HFFc6 (cell line): ENCODE measurements at places on chromosomes 5 and 9. TPM values are rescaled to one million over a fixed set of nuclear protein-coding genes. Genes with fewer than 3 reads are reported as not detected.

The SLIT3 gene
- 3.5 to 8.3 TPM (median 5.5 TPM) in 3 replicates for total RNA-seq

The NCS1 gene
- total RNA-seq, result 106 to 109 TPM (median 108 TPM) in 3 replicates

The GRXCR2 gene
- not detected in 3 replicates for total RNA-seq

The CARD6 gene
- 1.4 to 3.4 TPM (median 1.5 TPM) in 3 replicates for total RNA-seq

The HSPA9 gene
- 203 to 240 TPM (median 214 TPM) in 3 replicates for total RNA-seq

DNA sequence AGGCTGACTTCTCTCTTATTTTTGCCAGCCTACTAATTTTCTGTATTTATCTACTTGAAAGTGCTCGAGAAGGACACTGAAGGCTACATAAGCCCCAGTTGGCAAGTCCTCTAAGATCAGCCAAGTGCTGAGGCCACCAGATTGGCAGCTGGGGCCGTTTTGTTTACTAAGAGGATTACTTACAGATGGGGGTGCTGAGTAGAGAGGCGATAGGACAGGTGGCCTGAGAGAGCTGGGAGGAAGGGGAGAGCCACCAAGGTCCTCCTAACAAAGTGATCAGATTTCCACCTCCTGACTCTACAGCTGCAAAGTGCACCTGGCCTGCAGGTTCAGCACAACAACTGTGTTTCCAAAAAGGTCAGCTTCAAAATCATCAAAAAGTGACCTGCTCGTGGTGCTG is 32.9 kb downstream of the FRMD3 start:
- no peak overlapping the region for H3K4me3 ChIP-seq
- peaks cover 75% of the 10 kb centered on the region for H3K4me1 ChIP-seq
- no peak for DNase-seq
- peaks cover 3% of the 10 kb centered on the region for H3K27me3 ChIP-seq

- peak overlapping the region; percentile 65; the same call in 1 of the 2 replicates for H3K27ac ChIP-seq
- H3K36me3 ChIP-seq, result peaks cover 25% of the 10 kb centered on the region
Measured at GRCh38 chr5:139475865-139476617, 5.2 kb downstream of the SMIM33 start.

- no peaks in the 10 kb centered on the region for H3K36me3 ChIP-seq
- H3K4me1 ChIP-seq, result no peaks in the 10 kb centered on the region
- no peak for DNase-seq
- no peak overlapping the region for H3K27ac ChIP-seq
- H3K4me3 ChIP-seq, result no peak overlapping the region
Measured at GRCh38 chr5:180135128-180135955, 63.8 kb upstream of the RNF130 start.

GRCh38 chr5:166377756-166378155 is 1913.7 kb upstream of the WWC1 start:
- no peaks in the 10 kb centered on the region for H3K27me3 ChIP-seq
- H3K4me3 ChIP-seq, result no peak overlapping the region
- no peak overlapping the region for H3K27ac ChIP-seq
- no peak for DNase-seq
- H3K4me1 ChIP-seq, result no peaks in the 10 kb centered on the region

GRCh38 chr5:126847456-126847820 is 70.5 kb downstream of the LMNB1 start:
- H3K27ac ChIP-seq, result no peak overlapping the region
- H3K36me3 ChIP-seq, result no peaks in the 10 kb centered on the region
- no peaks in the 10 kb centered on the region; the same call in 1 of the 2 replicates for H3K27me3 ChIP-seq
- peaks cover 10% of the 10 kb centered on the region for H3K4me1 ChIP-seq

DNA sequence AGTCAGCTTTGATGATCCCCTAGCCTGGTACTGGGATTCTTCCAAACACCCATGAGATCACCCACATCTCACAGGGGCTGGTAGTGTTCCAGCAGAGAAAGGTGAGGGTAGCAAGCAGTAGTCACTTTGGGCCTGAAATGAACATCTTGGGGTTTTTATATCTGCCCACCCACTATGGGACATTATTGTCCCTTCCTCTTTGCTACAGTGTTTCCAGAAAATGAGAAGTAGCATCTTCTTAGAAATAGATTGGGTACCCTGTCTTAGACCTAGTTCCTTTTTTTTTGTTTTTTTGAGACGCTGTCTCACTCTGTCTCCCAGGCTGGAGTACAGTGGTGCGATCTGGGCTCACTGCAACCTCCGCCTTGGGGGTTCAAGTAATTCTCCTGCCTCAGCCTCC is 249.2 kb upstream of the ANKRD55 start:
- no peak overlapping the region for H3K27ac ChIP-seq
- peaks cover 7% of the 10 kb centered on the region; the same call in 1 of the 2 replicates for H3K27me3 ChIP-seq
- H3K4me1 ChIP-seq, result peaks cover 19% of the 10 kb centered on the region

DNA sequence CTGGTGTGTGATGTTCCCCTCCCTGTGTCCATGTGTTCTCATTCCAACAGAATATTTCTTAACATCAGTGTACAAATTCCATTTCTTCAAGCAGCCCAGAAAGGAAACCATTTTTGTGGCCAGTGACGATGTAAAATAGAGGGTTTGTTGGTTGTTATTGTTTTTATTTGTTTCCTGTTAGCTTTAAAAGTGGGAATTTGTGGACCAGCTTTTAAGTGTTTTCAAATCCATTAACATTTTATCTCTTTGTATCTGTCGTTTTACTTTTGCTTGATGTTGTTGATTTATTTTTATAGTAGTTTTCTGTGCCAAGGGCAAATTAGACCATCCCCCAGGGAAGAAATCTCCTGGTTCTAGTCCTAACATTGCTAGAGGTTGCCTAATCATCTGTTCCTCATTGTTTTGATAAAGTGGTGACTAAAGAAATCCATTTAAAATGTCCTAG is 100.0 kb downstream of the GDNF start:
- peak overlapping the region; percentile 68 for H3K4me3 ChIP-seq
- peaks cover 63% of the 10 kb centered on the region for H3K4me1 ChIP-seq
- H3K27me3 ChIP-seq, result no peaks in the 10 kb centered on the region; the same call in 1 of the 2 replicates
- peaks cover 34% of the 10 kb centered on the region for H3K36me3 ChIP-seq

- H3K27ac ChIP-seq, result no peak overlapping the region
- no peak for DNase-seq
- H3K27me3 ChIP-seq, result peaks cover 3% of the 10 kb centered on the region
- peaks cover 20% of the 10 kb centered on the region for H3K36me3 ChIP-seq
- peaks cover 14% of the 10 kb centered on the region for H3K4me1 ChIP-seq
Measured at GRCh38 chr9:130870491-130871381, 25.9 kb downstream of the QRFP start.

DNA sequence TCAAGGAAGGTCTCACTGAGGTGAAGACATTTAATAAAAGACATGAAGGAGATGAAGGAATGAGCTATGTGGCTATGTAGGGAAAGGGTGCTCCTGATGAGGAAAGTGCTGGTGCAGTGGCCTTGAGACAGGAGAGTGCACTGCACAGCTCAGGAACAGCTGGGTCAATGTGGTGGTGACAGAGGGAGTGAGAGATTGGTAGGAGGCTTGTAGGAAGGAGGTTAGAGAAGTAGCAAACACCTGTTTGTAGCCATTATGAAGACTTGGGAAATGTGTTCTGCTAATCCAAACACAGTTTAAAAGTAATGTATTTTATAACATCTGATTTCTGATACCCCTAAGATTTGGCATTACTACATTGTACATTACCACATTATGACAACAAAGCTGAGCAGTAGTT is 115.1 kb upstream of the MTAP start:
- DNase-seq, result no peak
- peak overlapping the region; percentile 97 for H3K27ac ChIP-seq
- peaks cover 100% of the 10 kb centered on the region for H3K4me1 ChIP-seq
- no peaks in the 10 kb centered on the region; the same call in 1 of the 2 replicates for H3K27me3 ChIP-seq

GRCh38 chr9:124870723-124871122 is 8.8 kb downstream of the ARPC5L start:
- peak overlapping the region; percentile 96 for H3K4me3 ChIP-seq
- peaks cover 52% of the 10 kb centered on the region for H3K4me1 ChIP-seq
- H3K36me3 ChIP-seq, result peaks cover 23% of the 10 kb centered on the region
- DNase-seq, result no peak
- no peaks in the 10 kb centered on the region; the same call in none of the 2 replicates for H3K27me3 ChIP-seq

DNA sequence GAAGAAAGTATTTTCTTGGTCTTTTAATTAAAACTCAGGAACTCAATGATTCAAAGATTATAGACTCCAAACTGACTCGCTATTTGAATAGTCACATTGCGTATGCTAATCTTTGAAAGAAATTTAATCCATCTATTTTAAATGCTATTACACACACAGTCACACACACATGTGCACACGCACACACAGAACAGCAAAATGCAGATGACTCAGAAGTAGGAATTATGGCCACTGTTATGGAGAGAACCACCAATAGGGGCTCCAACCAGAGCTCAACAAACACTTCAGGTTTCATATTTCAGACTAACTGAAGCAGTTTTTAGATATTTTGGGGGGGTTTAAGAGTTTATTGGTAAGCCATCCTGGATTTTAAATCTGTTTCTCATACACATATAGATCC is 1917.9 kb downstream of the EFNA5 start:
- DNase-seq, result no peak
- no peak overlapping the region for H3K4me3 ChIP-seq
- H3K4me1 ChIP-seq, result no peaks in the 10 kb centered on the region
- no peak overlapping the region for H3K27ac ChIP-seq
- no peaks in the 10 kb centered on the region for H3K27me3 ChIP-seq
- no peaks in the 10 kb centered on the region for H3K36me3 ChIP-seq

- no peaks in the 10 kb centered on the region for H3K27me3 ChIP-seq
- no peak overlapping the region for H3K27ac ChIP-seq
- H3K4me3 ChIP-seq, result no peak overlapping the region
- no peak for DNase-seq
- peaks cover 41% of the 10 kb centered on the region for H3K4me1 ChIP-seq
Measured at GRCh38 chr5:78569441-78569840, 79.1 kb downstream of the LHFPL2 start.

DNA sequence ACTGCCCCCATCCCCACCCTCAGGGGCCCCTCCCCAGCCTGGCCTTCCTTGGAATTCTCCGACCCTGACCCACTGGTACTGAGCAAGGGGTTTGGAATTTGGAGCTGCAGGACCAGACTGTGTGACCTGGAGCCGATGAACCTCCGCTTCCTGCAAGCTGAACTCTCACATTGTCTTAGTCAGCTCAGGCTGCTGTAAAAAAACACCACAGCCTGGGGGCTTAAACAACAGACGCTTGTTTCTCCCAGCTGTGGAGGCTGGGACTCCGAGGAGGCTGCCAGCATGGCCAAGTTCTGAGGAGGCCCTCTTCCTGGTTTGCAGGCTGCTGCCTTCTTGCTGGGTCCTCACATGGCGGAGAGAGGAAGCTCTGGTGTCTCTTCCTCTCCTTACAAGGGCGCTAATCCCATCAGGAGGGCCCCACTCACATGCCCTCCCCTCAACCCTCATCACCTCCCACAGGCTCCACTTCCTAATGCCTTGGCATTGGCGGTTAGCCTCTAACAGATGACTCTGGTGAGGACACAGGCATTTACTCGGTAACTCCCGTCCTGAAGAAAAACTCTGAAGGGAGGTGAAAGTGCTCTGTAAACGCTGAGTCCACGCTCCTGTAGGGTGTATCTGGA is 42.4 kb downstream of the C5orf15 start:
- H3K4me1 ChIP-seq, result peaks cover 16% of the 10 kb centered on the region
- H3K27ac ChIP-seq, result no peak overlapping the region
- no peaks in the 10 kb centered on the region for H3K36me3 ChIP-seq
- no peak for DNase-seq

DNA sequence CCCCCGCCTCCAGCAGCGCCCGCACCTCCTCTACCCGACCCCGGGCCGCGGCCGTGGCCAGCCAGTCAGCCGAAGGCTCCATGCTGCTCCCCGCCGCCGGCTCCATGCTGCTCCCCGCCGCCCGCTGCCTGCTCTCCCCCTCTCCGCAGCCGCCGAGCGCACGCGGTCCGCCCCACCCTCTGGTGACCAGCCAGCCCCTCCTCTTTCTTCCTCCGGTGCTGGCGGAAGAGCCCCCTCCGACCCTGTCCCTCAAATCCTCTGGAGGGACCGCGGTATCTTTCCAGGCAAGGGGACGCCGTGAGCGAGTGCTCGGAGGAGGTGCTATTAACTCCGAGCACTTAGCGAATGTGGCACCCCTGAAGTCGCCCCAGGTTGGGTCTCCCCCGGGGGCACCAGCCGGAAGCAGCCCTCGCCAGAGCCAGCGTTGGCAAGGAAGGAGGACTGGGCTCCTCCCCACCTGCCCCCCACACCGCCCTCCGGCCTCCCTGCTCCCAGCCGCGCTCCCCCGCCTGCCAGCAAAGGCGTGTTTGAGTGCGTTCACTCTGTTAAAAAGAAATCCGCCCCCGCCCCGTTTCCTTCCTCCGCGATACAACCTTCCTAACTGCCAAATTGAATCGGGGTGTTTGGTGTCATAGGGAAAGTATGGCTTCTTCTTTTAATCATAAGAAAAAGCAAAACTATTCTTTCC is 19.3 kb downstream of the CDKN2A start:
- H3K4me1 ChIP-seq, result peaks cover 47% of the 10 kb centered on the region
- peak overlapping the region; percentile 82 for H3K27ac ChIP-seq
- H3K4me3 ChIP-seq, result peak overlapping the region; percentile 92
- peaks cover 21% of the 10 kb centered on the region for H3K36me3 ChIP-seq

- H3K27me3 ChIP-seq, result no peaks in the 10 kb centered on the region; the same call in 1 of the 2 replicates
- H3K36me3 ChIP-seq, result peaks cover 20% of the 10 kb centered on the region; the same call in 1 of the 2 replicates
- H3K4me3 ChIP-seq, result no peak overlapping the region
- H3K27ac ChIP-seq, result no peak overlapping the region
- DNase-seq, result no peak
Measured at GRCh38 chr9:108865037-108865436, 3.0 kb downstream of the ACTL7A start.

GRCh38 chr5:127042593-127042992 is 12.2 kb upstream of the MARCHF3 start:
- H3K4me3 ChIP-seq, result no peak overlapping the region
- no peak overlapping the region for H3K27ac ChIP-seq
- H3K27me3 ChIP-seq, result no peaks in the 10 kb centered on the region
- peaks cover 18% of the 10 kb centered on the region for H3K4me1 ChIP-seq

DNA sequence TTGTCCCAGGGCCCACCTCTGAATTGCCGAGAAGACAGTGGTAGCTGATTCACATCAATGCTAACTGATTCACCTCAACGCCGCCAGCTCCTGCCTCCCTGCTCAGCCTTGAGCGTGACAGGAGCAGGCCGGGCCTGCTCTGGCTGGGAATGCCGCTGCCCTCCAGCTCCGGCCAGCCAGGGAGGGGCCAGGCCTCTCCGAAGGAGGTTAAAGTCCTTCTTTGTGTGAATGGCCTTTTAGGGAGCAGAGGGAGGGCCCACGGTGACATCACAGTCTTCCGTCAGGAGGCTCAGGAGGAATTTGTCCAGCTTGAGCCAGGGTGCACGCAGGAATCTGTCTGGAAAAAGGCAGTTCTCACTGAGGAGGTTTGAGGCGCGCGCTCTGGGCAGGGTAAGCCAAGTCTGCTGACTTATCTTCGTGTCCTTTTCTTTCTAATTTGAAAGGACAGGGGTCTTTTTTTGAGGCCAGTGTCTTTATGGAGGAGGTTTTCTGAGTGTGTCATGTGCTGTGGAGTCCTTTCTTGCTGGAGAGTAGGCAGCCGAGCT is 82.7 kb downstream of the C9orf152 start:
- peak overlapping the region; percentile 88 for H3K4me3 ChIP-seq
- H3K4me1 ChIP-seq, result peaks cover 98% of the 10 kb centered on the region
- DNase-seq, result peak; percentile 91
- H3K27me3 ChIP-seq, result peaks cover 6% of the 10 kb centered on the region
- H3K27ac ChIP-seq, result peak overlapping the region; percentile 99
